Activated CD4-positive, alpha-beta T cell treated with anti-CD3 and anti-CD28 coated beads for 48 hours (primary cell): ENCODE measurements at places on chromosomes 2 and 18.

- DNase-seq: no peak
Measured at GRCh38 chr2:26184121-26184520, 11.2 kb downstream of the GAREM2 start.

GRCh38 chr18:3388323-3388722 is 61.6 kb upstream of the TGIF1 start:
- no peak for DNase-seq

DNA sequence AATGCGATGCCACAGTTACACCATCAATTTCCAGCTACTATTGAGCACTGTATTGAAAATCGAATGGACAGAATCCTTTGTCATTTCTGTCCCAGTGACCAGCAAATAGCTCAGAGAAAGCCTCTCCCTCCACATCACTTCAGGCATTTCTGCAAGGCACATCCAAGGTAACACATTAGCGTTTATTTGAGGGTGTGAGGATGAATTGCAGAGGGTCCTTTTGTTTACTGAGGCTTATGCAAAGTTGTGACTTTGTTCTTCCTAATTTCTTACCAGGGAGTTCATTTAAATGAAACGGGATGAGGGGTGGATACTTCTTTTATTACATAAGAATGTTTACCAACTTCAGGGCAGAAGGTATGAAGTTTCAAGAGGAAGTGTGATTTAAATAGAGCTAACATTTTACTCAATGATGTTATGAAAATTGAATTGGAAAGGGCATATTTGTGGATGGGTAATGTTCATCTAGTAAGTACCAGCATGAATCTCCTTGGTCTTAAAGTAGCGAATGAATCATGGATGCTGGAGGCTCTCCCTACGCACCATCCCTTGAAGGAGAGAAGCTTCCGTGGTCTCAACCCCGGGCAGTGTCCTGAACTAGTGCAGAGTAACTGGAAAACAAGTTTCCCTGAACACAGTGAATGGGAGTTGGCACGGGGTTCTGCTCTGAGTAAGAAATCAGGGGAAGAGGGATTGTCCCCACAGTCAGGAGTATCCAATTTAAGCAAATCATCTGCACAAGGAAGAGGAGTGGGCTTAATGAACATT is 756.5 kb downstream of the GALR1 start:
- DNase-seq: no peak

GRCh38 chr2:200847269-200847668 is 17.2 kb downstream of the CLK1 start:
- no peak for DNase-seq

GRCh38 chr2:96089356-96090195 is 26.8 kb downstream of the ADRA2B start:
- DNase-seq: no peak

- no peak for DNase-seq
Measured at GRCh38 chr2:51619961-51620360, 588.0 kb upstream of the NRXN1 start.

DNA sequence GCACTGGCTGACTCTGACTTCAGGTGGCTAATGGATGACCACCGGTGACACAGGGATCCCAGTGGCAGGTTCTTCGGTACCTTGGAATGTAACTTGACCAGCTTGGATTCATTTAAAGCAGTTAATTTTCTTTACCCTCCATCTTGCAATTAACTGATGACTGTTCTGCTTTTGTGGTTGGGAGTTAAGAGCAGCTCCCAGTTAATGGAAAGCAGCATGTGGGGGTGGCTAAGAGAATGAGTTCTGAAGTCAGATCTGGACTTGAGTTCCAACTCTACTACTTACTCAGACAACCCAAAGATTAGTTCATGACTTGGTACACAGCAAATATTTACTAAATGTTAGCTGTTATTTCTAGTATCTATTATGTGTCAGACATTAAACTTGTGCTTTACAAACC is 58.5 kb downstream of the FAM228A start:
- DNase-seq: no peak

- no peak for DNase-seq
Measured at GRCh38 chr2:131152074-131152473, 46.9 kb downstream of the PLEKHB2 start.

GRCh38 chr2:24831221-24832072 is 38.2 kb downstream of the CENPO start:
- DNase-seq: no peak

GRCh38 chr18:70139138-70139537 is 66.3 kb downstream of the RTTN start:
- DNase-seq: no peak

- no peak for DNase-seq
Measured at GRCh38 chr2:105179469-105180372, 61.8 kb upstream of the GPR45 start.

DNA sequence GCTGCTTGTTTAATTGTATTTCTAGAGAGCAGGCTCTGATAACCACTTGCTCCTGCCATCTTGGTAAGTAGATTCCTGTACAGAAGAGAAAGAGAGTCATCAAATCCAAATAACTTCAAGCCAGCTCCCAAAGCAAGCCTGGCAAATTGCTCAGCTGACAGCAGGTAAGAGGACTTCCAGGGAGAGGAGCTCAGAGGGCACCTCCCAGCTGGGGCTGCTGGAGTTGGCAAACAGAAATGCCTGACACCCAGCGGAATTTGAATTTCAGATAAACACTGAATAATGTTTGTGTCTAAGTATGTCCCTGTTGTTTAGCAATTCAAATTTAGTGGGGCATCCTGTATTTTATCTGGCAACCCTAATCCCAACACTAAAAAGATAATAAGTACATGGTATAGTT is 86.2 kb downstream of the MYL12B start:
- no peak for DNase-seq

DNA sequence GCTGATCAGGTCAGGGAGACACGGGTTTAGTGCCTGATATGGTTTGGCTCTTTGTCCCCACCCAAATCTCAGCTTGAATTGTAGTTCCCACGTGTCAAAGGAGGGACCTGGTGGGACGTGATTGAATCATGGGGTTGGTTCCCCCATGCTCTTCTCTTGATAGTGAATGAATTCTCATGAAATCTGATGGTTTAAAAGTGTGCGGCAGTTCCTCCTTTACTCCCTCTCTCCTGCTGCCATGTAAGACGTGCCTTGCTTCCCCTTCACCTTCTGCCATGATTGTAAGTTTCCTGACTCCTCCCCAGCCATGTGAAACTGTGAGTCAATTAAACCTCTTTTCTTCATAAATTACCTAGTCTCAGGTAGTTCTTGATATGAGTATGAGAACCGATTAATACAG is 424.5 kb downstream of the NBAS start:
- DNase-seq: no peak

DNA sequence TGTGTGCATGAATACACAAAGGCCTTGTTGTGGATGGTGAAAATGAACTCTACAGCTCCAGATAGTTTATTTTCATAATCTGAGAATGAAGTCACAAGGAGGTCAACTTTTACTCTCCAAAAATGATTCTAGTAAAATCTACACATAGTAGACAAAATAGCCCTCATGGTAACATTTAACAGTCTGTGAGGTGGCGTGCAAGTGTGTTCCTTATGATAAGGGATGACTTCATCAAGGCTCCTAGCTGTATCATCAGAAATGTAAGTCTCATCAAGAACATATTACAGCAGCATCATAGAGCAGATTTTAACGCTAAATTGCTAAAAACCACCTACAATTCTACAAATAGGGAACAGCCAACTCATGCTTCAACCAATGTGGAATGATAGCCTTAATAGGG is 72.3 kb upstream of the RIOK3 start:
- DNase-seq: no peak

DNA sequence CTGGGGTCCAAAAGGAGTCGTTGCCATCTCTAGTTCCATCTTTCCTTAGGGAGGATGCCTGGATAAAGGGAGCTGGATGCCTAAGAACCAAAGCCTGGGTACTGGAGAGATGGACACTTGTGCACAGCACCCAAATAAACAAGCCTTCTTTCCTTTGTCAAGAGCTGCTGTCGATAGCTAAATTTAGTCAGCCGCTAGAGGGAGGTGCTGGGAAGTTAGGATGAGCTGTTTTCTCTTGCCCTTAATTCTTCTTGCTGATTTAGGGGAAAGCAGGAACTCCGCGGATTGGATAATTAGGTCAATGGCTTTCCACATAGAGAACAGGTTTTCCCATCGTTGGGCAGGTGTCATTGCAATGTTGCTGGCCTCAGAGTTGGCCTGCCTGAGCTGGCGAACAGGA is 30.9 kb upstream of the SERPINB12 start:
- DNase-seq: peak; percentile 20

DNA sequence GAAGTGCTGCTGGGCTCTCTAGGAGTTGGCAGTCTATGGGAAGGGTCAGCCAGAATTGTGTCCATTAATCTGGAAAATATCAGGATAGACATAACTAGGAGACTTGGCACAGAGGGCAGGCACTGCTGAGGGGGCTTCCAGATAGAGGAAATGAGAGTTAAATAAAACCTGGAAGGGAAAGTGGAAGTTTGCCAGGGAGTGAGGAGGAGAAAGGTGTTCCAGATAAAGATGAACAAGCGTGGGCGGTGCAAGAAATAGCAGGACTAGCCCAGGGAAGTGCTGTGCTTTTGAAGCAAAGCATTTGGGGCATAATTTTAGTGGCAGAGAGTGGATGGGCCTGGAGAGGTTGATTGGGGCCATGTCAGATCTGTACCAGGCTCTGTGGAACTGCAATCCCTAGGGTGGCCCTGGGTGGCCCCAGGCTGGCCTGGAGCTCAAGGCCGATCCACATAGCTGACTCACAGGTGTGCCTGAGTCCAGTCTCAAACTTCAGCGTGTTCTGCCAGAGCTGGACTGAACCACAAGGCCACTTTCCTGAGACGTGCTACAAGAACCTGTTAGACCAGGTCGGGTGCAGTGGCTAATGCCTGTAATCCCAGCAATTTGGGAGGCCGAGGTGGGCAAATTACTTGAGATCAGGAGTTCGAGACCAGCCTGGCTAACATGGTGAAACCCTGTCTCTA is 26.9 kb downstream of the GALM start:
- DNase-seq: no peak

- no peak for DNase-seq
Measured at GRCh38 chr2:24512831-24513230, 21.8 kb downstream of the NCOA1 start.

DNA sequence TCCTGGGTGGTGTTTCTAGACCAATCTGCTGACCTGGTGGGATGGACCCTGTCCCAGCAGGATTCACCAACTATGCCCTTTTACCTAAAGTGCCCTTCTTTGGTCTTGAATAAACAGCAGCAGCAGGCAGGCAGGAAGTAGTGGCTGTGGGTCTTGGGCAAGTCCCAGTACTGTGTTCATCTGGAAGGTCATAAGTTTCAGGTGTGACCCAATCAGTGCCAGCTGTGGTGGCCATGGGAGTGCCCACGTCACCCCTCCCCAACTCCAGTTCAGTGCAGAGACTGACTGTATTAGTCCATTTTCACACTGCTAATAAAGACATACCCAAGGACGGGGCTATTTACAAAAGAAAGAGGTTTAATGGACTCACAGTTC is 148.3 kb upstream of the SRD5A2 start:
- DNase-seq: no peak

- DNase-seq: no peak
Measured at GRCh38 chr2:145190031-145190703, 670.2 kb upstream of the ZEB2 start.

GRCh38 chr2:31082002-31082401 is 56.2 kb downstream of the GALNT14 start:
- DNase-seq: no peak

DNA sequence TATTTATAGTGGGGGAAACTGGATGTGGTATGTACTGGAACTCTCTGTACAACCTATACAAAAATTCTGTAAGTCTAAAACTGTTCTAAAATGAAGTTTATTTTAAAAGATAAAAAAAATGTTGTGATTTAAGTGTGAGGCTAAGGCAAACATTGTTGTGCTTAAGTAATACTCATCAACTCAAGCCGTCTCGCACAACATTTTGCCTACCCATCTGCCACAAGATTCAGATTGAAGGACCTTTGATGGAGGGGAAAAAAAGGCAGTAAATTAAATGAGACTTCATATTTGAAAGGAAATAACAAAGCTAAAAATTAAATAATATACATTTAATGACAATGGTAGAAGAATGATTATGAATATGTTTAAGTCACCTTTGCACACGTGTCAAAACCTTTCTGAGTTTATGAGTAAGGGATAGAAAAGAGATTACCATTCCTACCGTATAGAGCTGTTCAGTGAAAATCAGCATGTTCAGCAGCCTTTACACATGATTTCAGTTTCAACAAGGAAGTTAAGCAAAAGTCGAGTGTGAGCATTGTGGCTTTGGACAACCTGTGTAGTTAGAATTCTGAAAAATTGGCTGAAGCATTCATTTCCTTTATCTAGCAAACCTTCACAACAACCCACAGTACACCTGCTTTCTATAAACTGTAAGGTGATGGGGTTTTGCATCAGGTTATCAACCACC is 499.3 kb downstream of the IRS1 start:
- no peak for DNase-seq

GRCh38 chr18:63319383-63320122 is at the start of gene BCL2:
BCL2 (minus strand) TSS chr18:63319769.
- DNase-seq: peak; percentile 59

DNA sequence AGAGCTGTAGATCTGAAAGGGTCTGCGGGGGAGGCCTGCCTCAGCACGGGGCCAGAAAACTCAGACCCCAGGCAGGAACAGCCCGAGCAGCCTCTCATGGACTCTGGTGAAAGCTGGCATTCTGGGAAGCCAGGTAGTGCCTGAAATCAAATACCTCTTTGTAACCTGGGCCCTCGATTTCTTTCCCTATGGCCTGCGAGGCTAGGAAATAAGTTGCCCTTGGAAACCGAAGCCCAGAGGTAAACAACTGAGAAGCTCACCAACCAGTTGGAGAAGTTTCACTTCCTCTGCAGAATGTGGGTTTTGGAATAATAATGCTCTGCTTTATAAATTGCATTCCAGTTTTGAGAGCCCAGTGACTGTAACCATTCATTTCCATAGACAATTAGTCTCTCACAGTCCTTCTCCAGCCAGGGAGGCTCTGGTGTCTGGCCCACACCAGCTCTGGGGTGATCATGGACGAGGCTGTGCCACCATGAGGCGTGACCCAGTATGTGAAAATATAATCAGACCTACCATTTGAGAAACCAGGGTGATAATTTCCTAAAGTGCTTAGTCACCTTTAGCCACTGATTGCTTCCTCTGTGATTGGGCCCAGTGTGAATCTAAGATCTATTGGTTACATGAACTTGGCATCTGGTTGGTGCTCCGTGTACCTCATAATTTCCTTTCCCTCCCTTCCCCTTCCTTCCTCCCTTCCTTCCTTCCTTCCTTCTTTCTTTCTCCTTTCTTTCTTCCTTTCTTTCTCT is 133.1 kb upstream of the PELI1 start:
- DNase-seq: no peak

- no peak for DNase-seq
Measured at GRCh38 chr2:143965493-143966164, 554.3 kb downstream of the ZEB2 start.

- no peak for DNase-seq
Measured at GRCh38 chr2:232075080-232075479, 113.6 kb downstream of the DIS3L2 start.
